NCI-H460 (cell line): ENCODE measurements at places on chromosomes 5 and 9.
A peak's percentile ranks its signal among the peaks of the same experiment; 100 is the strongest.

GRCh38 chr9:128251732-128252100, 24.1 kb downstream of the GOLGA2 start:
- DNase-seq: no peak

DNA sequence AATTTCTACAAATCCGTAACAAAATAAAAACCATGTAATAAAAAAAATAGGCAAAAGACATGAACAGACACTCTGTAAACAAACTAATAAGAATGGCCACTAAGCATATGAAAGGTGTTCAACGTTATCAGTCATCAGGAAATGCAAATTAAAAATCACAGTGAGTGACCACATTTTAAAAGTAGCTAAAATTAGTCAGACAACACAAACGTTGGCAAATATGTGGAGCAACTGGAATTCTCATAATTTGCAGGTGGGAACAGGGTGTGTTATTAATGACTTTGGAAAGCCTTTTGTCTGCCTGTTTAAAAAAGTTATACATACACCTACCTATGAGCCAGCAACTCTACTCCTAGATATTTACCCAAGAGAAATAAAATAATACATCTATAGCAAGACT, 164.4 kb downstream of the RMI1 start:
- DNase-seq: no peak

DNA sequence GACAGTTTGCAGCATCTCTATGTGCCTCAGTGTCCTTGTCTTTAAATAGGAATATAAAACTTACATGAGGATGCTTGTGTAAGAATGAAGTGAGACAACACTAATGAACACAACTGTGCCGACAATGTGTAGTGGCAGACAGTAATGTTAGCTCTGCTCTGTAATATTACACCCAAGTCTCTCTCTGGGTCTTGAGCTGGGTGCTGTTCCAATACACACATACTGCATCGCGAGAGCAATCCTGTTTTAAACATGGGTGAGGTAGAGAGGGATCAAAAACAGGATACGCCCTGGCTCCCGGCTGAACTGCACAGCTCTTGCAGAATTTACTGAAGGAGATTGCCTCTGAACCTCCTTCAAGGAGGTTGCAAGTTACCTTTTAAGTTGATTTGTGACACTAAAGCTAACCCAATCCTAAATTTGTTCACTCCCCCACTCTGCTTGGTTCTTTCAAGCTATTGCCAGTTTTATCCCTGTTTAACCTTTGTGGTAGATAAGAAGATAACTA, 155.2 kb upstream of the ISL1 start:
- DNase-seq: no peak

- no peak for DNase-seq
These were observed 19.8 kb downstream of the STRBP start for GRCh38 chr9:123248630-123249029.

GRCh38 chr5:53779541-53779981, 219.1 kb downstream of the NDUFS4 start:
- DNase-seq: no peak

DNA sequence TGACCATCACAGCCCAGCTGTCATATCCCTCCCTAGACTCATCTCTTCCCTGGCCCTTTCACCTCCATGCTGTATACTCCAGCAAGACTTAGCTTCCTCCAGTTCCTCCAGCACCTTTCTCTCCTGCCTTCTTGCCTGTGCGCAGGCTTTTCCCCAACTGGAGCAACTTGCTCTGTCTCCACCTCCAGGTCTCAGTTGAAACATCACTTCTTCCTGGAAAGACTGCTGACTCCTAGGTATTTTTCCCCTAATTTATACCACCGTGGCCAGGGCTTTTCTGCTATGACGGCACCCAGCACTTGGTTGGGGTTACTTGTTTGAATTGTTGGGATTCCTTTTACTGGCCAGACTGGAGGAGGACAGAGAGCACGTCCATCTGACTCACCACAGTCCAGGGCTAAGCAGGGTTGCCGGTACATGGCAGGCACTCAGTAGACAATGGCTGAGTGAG, 67.5 kb downstream of the KCNIP1 start:
- no peak for DNase-seq

- DNase-seq: no peak
These were observed 334.2 kb downstream of the IRX1 start for GRCh38 chr5:3929799-3930198.

DNA sequence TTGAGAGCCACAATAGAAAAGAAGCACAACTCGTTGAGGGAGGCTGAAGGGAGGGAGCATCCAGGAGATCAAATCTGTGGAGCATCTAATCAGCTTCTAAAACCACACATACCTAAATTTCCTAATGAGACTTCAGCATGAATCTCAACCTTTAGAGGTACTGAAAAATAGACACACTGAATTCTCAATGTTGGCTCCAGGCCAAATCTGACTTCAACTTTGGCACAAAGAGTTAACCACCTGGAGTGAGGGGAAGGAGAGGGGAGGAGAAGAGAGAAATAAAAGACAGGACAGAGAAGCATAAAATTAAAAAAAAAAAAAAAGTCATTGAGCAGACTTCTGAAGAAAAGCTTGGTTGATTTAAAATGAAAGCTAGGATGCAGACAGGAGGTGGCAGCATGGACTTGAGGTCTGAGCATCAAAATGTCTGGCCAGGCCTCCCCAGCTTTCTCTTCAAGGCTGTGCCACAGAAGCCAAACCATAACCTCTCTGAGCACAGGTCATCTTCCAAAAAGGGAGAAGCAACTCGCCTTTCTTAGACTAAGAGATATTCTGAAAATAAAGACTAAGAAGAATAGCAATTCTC, 205.6 kb downstream of the DENND1A start:
- peak; percentile 4 for DNase-seq

GRCh38 chr9:86953181-86953580, 5.9 kb upstream of the GAS1 start:
- no peak for DNase-seq

GRCh38 chr5:96235008-96235910, 197.8 kb downstream of the PCSK1 start:
- no peak for DNase-seq

DNA sequence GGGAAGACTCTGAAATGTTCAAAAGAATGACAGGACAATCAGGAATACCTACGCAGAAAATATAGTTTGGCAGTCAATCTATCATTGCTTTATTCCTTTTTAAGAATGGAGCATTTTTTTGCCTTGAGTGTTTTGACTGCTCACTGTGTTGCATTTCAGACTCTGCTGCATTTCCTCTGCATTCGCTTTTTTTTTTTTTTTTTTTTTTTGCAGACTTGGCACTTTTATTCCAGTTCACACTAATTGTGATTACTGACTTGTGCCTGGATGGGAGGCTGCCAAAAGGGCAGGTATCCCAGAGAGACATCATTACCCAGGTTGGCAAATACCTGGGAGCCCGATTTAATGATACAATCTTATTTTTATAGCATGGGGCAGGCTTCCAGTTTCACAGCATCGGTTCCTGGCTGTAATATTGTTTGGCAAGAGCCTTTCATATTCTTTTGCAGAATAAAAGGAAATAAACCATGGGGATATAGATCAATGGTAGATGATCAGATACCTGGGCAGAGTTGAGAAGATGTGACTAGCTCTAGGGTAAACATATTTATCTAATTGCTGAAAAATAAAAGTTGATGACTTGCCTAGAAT, 1132.6 kb downstream of the MAT2B start:
- no peak for DNase-seq

DNA sequence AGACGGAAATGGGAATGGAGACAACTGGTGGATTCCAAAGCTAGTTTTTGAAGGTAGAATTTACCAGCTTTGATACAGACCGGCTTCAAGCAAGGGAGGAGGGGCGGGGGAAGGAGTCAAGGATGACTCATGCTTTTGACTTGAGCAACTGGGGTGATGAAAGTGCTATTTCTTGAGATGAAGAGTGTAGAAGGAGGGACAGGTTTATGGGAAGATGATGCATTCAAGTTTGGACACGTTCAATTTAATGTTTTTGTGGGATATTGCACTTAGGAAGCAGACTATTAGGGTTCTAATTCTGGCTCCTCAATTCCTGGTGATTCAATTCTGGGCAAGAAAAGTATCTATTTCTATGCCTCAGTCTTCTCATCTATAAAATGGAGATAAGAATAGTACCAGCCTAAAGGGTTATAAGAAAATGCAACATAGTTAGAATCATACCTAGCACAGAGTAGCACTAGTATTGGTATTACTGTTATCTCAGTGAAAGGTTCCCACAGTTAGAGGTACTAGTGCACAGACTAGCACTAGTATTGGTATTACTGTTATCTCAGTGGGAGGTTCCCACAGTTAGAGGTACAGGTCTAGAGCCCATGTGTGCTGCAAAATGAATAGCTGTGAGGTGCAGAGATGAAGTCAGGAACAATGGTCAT, 4.6 kb downstream of the NIPAL4 start:
- peak; percentile 83 for DNase-seq
